ENCODE measurements at places on chromosomes 16 and 17.

- DNase-seq: peak; percentile 79
Observed at GRCh38 chr17:29807520-29808361, 122.3 kb downstream of the SSH2 start.

GRCh38 chr16:84955427-84955826, 55.9 kb downstream of the ZDHHC7 start:
- no peak for DNase-seq

DNA sequence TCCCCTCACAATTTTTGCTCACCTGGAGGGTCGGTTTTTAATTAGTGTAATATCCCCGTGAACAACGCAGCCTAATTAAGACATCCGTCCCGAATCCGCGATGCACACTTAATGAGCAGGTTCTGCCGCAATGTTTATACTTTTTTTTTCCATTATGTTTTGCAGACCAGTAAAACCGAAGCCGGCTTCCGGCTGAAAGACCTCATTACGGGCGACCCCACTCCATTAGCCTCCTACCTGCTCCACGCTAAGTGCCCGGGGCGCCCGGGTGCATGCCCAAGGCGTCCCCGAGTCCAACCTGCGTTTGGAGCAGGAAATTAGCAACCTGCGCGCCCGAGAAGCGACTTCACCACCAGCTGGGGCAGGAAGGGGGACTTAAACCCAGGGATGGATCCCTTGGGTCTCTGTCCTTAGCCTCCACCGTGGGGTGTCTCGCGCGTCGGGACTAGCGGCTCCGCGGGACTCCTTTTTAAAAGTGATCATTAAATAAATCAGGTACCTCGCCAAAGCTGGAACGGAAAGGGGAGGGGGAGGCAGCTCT, 1.7 kb downstream of the RBFOX3 start:
- no peak for DNase-seq

DNA sequence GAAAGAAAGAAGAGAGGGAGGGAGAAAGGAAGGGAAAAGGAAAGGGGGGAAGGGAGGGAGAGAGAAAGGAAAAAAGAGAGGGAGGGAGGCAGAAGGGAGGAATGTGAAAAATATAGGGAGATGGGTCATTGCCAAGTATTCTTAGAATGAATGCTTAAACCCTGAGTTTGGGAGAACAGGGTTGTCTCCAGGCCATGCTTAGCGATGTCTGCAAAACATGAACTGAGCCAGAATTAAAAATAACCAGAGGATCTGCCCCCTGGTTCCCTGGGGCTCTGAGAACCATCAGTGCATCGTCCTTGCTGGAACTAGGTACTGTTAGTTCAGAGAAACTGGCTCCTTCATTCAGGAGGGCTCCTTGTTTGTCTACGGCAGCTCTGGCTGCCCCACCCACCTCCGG, 170.4 kb downstream of the IRX5 start:
- DNase-seq: no peak

DNA sequence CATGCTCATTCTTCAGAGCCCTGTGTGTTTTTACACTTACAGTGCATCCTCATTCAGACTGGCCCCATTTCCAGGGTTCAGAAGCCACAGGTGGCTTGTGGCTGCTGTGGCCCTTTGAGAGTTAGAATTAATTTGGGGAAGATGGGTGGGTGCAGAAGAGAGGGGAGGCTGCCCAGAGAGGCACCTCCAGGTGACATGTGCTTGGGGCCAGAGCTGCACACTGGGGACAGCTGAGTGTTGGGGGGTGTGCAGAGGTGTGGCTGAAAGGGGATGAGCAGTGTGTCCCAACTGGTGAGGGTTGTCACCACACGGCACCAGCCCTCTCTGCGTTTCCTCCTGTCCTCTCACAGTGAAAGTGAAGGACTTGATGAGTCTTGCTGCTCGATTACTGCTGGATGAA, 6.9 kb upstream of the EIF1 start:
- DNase-seq: no peak

DNA sequence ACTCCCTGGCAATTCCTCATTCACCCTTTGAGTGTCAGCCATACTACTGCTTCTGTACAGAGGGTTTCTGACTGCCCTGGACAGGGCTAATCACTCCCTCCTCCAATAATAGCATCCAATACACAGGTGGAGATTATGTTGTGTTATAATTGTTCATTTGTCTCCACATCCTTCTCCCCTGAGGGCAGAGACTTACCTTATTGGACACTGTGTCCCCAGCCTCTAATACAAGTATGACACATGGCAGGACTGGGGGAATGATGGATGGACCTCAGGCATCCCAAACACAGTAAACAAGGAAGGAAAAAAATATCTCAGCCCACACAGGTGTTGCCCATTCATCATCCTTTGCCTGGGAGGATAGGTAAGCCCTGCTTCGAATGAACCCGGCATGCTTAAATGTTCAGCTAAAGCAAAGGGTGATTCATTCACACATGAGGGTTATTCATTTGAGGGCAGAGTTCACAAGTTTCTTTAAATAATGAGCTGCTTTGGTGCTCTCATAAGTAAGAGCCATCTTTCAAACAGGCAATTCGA, 34.8 kb downstream of the MMD start:
- no peak for DNase-seq

GRCh38 chr16:53632526-53632925, 71.1 kb downstream of the RPGRIP1L start:
- DNase-seq: no peak

- DNase-seq: no peak
Observed at GRCh38 chr16:2675714-2676113, 6.6 kb upstream of the KCTD5 start.

DNA sequence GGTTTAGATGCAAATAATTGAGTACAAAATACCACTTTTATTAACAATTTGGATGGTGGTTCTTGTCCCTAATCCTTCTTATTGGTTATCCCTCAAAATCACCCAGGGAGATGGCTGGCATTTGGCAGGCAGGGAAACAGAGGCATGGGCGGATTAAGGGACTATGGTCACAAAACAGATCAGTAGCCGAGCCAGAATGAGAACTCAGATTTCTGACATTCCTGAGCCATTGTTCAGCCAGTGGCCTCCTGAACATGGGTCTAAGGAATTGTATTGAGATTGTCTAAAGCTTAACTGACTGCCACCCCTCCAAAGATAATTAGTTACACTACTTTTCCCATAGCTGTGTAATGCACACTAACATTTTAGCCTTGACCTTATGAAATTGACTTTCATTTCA, 88.4 kb downstream of the CHD9NB start:
- DNase-seq: peak; percentile 27

DNA sequence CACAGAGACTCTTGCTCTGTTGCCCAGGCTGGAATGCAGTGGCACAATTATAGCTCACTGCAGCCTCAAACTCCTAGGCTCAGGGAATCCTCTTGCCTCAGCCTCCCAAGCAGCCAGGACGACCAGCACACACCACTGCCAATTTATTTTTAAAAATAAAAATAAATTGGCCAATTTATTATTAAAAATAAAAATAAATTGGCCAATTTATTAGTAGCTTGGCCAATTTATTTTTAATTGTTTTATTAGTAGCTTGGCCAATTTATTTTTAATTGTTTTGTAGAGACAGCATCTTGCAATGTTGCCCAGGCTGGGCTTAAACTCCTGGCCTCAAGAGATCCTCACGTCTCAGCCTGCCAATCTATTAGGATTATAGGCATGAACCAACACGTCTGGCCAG, 184.3 kb downstream of the FTO start:
- no peak for DNase-seq

GRCh38 chr17:36533935-36534839, 481 bp downstream of the MYO19 start:
- DNase-seq: peak; percentile 73

GRCh38 chr16:19094542-19095365, 19.0 kb upstream of the ITPRIPL2 start:
- DNase-seq: no peak

- peak; percentile 77 for DNase-seq
Observed at GRCh38 chr17:29931231-29931932, 1.4 kb upstream of the SSH2 start.

DNA sequence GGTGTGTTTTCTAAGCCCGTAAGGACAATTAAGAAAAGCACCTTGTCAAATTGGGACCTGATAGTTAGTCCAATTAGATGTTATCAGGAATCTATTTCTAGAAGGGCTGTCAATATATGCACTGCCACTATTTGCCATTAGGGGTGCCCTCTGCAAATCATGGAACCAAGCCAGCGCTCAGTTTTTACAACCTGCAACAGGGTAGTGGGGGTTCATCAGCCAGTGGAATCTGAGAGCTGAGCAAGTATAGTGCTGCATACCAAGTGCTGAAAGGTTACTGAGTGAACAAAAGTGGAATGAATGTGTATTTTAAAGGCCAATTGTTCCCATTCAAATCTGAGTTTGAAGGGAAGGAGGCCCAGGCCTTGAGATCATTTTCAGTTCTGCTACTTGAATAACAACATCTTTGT, 10.4 kb downstream of the PRR11 start:
- DNase-seq: peak; percentile 56

GRCh38 chr16:23519282-23519681, 9.0 kb upstream of the GGA2 start:
- DNase-seq: no peak

GRCh38 chr16:31476303-31477219, 4.6 kb downstream of the TGFB1I1 start:
- no peak for DNase-seq

GRCh38 chr16:28943281-28943680, 7.5 kb upstream of the NFATC2IP start:
- DNase-seq: no peak

GRCh38 chr17:48597778-48598631, 4.4 kb upstream of the HOXB5 start:
- peak; percentile 83 for DNase-seq

GRCh38 chr16:83653785-83654184, 154.0 kb upstream of the HSBP1 start:
- peak; percentile 65 for DNase-seq

- DNase-seq: no peak
Observed at GRCh38 chr16:80984124-80984892, 22.4 kb downstream of the CMC2 start.

DNA sequence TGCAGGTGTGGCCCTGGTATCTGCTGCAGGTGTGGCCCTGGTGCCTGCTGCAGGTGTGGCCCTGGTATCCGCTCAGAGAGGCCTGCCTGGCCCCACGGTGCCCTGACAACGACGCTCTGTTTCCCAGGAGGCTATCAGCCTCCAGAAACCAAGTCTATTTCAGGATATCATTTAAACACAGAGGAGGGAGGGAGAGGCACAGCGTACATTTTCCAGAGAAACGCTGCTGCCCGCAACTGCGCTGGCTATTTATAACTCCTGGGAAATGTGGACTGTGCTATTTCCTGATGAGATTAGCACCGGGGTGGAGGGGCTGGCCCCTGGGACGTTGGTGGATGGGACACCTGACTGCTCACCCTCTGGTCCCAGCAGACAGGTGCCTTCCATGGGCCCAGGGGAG, 22.5 kb downstream of the TIMM22 start:
- DNase-seq: no peak

DNA sequence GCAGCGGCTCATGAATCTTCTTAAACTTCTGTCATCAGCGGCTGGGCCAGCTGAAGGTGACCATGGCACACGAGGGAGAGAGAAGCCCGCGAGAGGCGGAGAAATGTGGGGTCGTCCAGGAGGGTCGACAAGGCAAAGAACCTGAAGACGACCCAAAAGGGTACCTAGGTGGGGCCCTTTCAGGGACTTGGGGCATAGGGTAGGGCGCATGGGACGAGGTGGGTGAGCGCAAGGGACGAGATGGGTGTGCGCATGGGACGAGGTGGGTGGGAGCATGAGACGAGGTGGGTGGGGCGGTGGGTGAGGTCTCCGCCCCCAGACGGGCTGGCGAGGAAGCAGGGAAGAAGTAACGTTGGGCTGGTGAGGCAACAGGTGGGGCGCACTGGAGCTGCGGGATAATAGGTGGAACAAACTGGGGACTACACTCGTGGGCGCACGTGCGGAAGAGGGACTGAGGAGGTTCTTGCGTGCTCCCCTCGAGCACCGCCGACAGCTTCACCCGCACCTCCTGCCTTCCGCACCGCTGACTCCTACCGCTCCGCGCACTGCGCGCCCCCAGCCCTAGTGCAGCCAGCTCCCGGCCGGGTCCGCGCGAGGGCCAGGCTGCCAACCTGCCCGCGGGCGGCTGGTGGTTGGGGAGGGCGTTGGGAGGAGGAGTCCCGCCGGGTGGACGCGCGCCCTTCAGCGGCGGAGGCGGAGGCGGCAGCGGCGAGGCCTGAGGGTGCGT, 23.2 kb upstream of the CRYM start:
- peak; percentile 85 for DNase-seq

DNA sequence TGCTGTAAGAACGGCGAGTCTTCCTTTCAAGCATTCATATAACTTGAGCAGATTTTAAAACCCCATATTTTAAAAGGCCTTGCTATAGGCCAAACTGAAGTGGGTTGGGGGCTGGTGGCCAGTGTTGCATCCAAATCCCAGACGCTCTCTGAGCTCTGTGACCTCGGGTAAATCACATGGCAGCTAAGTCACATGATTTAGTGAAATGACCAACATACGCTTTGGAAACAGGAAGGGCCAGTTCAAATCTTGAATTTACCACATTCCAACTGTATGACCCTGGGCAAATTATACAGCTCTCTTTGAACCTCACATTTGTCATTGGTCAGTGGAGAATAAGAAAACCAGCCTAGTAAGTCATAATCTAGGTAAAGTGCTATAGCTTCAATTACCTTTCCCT, 519.3 kb downstream of the HAPSTR1 start:
- no peak for DNase-seq

DNA sequence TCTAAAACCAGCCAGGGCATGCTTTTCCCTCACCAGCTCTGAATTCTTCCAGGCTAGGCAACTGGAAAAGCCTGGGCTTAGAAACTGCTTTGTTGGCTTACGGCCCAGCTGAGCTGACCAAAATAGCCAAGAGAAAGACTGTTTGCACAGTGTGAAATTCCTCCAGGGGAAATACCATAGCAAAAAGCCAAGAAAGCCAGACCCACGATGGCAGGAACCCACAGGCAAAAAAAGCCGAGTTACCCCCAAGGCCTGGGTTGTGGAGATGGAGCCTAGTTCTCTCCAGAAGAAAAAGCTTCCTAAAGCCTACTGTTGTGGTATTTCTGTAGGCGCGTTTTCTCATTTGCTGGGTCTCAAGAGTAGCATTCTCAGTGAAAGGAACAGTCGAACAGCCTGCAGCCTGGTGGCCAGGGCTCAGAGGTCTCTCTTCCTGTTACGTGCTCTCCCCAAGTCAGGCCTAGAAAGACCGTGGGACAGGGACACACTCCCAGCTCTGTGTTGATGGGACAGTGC, 9.2 kb downstream of the SP2 start:
- DNase-seq: peak; percentile 86

DNA sequence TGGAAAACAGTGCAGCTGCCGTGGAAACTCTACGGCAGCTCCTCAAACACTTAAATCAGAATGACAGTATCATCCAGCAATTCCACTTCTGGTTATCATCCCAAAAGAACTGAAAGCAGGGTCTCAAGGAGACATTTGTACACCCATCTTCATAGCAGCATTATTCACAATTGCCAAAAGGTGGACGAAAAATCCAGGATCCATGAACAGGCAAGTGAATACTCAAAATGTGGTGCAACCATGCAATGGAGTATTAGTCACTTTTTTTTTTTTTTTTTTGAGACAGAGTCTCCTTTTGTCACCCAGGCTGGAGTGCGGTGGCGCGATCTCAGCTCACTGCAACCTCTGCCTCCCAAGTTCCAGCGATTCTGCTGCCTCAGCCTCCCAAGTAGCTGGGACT, 10.6 kb upstream of the AATK start:
- DNase-seq: no peak

- DNase-seq: no peak
Observed at GRCh38 chr16:86026916-86027315, 128.0 kb downstream of the IRF8 start.

Data from GM03348 (cell line).